ENCODE measurements at places on chromosomes 3 and 15.

DNA sequence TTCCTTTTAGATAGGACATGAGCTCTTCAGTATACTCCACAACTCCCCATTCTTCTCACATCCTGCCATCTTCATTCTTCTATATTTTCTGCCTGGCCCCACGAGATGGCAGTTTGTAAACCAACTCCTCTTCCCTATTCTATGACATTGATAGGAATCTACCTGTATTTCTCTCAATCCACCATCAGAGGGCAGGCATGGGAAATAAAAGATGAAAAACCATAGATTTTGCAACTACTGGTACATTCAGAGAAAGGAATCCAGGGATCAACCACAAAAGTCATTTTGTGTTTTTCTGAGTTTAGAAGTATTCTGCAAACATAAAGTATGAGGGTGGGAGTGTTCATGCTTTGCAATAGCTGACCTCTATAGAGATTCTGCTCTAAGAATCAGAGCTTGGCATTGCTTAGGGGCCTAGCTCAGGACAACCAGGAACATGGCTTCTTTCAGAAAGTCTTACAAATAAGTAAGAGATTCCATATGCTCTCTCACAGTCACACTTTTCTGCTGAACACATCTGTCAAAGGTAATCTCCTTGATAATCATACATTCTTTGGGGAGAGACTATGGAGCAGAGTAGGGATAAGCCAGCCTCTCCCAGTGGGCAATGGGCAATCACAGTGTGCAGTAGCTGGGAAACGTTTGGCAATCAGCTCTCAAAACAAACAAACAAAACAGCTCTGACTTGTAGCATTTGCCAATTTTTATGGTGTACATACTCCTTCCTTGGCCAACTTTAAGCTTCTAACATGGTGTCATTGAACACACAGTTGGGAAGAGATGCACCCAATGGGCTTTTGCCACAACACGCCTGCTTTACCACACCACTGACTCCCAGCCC is 43.1 kb upstream of the SLC25A36 start:
- no peak for DNase-seq

- no peak for DNase-seq
Observed at GRCh38 chr15:100879464-100880138, at the start of gene ALDH1A3. TSS of gene ALDH1A3 (plus strand) at chr15:100879831. CDS start at chr15:100879908, 77 bp downstream.

GRCh38 chr15:33616475-33616874 is 305.7 kb downstream of the RYR3 start:
- no peak for DNase-seq

DNA sequence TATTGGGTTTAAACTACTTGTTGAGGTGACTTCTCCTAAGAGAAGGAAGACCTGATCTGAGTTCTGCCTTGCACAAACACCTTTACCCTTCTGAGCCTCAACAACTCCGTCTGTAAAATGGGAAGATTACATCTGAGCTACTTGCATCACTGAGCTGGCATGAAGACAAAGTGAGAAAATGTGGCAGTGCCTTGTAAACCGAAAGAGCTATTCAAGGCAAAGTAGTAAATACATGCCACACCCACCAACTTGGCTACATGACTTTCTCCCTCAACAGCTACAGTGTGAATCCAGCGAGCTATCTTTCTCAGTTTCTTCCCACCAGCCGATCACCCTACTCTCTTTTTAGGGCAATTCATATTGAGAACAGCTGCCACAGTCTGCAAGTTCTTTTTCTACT is 148.3 kb downstream of the FOXB1 start:
- DNase-seq, result no peak

DNA sequence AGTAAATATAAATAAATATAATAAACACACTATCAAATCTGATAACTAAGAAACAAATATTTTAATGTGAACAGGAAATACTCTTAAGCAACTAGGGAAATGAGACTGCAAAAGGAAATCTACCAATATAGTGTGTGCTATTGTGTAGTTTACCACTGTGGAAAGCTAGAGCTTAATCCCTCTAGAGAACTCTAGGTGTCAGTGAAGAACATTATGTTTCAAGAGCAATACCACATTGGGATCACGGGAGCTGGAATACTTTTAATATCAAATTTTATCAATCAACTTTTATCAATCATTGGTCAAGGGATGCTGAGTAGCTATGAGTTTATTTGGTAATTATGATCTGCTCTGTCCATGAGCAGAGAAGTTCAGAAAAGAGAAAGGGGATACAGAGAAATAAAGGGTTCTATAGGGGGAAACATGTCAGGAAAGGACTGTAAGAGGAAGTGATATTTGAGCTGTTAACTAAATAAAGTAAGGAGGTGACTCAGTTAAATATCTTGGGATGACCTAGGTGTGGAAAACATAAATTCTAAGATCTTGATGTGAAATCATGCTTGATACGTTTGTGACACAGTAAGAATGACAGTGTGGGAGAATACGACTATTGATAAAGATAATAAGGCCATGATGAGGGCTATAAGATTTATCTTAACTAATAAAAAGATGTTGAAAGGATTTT is 762.2 kb upstream of the ALCAM start:
- DNase-seq, result peak; percentile 35

GRCh38 chr15:63369781-63370180 is 11.9 kb downstream of the CA12 start:
- no peak for DNase-seq

- DNase-seq, result peak; percentile 84
Observed at GRCh38 chr3:9396301-9396631, 1.1 kb upstream of the SETD5 start.

DNA sequence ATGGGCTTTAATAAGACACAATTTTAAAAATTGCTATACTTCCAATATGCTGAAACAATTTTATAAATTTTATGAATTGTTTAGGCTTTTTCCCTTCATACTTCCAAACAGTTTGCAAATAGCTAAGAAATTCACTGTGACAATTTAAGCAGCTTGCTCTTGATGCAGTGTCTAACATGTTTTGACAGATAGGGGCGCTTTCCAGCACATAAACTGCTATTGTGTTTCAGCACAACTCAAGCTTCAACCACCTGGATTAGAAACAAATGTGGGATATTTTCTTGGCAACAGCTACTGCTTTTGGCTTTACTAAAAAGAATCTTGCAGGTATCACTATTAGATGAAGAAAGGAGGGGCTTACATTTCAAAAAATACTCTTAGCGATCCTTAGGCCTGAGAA is 565.8 kb upstream of the DPPA4 start:
- DNase-seq, result no peak

GRCh38 chr15:51054535-51054934 is 40.2 kb downstream of the TNFAIP8L3 start:
- DNase-seq, result no peak

DNA sequence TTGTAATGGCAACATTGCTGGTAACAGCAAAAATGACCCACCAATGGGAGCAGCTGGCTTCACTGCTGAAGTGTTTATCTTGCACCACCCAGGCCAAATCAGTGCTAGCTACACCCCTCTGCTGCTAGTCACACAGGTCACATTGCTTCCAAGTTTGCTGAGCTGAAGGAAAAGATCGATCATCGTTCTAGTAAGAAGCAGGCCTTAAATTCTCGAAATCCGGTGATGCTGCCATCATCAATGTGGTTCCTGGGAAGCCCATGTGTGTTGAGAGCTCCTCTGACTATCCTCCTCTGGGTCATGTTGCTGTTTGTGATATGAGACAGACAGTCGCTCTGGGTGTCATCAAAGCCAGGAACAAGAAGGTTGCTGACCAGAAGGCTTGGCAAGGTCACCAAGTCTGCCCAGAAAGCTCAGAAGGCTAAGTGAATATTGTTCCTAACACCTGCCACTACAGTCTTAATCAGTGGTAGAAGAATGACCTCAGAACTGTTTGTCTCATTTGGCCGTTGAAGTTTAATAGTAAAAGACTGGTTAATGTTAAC is 21.2 kb downstream of the TM4SF4 start:
- DNase-seq, result no peak

- DNase-seq, result no peak
Observed at GRCh38 chr3:66996696-66997095, 1.4 kb upstream of the KBTBD8 start.

DNA sequence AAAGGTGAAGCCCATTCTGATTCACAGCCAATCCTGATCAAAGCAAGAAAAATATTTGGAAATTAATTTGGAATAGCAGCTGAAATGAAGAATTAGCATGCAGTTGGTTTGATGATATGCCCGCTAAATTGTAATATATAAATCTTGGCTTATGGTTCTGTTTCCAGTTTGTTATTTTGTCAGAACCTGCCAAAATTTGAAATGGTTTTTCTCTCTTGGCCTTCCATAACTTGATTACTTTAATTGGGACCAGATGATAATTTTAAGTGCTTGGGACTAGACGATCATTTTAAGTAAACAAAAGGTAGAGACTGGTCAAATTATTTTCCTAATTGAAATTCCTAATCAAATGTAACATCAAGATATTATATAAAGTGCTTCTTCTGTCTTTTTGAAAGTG is 842.4 kb downstream of the TBL1XR1 start:
- DNase-seq, result no peak

- no peak for DNase-seq
Observed at GRCh38 chr3:71653414-71653807, 69.9 kb upstream of the FOXP1 start.

GRCh38 chr3:178802993-178803693 is 266.9 kb downstream of the KCNMB2 start:
- DNase-seq, result no peak

DNA sequence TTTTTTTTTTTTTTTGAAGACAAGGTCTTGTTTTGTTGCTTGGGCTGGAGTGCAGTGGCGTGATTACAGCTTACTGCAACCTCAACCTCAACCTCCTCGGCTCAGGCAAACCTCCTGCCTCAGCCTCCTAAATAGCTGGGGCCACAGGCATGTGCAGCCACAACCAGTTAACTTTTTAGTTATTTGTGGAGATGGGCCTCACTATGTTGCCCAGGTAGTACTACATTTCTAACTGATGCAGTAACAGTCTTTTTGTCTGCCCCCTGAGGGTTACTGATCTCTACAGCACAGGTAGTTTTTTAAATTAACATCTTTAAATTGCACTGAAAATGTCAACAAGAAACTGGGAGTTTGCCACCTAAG is 3.4 kb upstream of the LMLN start:
- DNase-seq, result no peak

DNA sequence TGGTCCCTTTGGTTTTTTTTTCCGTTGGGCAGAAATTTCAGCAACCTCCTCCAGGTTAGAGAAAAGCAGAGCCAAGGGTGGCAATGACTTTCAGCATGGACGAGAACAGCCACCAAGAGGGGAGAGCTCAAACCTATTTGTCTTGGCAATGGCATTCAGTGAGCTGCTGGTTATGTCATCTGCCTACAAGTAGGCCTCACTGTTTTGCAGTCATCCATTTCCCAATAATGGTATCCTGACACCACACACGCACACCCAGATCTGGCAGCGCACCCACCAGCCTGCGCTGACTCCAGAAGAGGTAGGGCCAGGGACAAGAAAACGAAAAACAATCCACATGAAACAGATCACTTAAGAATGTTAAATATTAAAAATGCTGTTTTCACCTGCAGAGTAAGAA is 92.3 kb downstream of the MAGI1 start:
- DNase-seq, result no peak

DNA sequence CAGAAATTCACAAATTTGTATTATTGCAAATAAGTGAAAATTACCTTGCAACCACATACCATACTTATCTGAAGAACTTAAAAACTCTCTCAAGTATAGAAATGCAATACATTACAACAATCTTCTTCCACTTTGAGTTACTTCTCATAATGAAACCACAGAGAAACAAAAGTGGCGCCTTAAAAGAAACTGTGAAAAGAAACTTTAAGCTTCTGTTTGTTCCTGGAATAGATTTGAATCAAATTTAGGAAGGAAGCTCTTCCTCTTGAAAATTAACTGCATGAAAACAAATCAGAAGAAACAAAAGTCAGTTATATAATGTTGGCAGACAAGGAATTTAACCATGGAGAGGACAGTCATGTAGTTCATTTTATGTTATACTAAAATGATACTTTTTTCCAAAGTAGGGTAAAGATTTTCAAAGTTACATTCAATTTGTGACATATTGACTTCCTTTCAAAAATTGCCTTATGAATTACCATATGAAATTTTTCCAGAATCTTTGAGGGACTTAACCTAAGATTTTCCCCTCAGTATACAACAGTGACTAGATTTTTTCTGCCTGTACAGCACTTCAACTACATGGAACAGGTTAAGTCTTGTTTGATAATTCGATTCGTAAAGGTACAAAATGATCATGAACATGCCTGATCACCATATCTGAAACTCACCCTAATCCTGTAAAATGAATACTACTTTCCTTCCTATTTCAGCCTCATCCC is 57.6 kb upstream of the TNFSF10 start:
- no peak for DNase-seq

DNA sequence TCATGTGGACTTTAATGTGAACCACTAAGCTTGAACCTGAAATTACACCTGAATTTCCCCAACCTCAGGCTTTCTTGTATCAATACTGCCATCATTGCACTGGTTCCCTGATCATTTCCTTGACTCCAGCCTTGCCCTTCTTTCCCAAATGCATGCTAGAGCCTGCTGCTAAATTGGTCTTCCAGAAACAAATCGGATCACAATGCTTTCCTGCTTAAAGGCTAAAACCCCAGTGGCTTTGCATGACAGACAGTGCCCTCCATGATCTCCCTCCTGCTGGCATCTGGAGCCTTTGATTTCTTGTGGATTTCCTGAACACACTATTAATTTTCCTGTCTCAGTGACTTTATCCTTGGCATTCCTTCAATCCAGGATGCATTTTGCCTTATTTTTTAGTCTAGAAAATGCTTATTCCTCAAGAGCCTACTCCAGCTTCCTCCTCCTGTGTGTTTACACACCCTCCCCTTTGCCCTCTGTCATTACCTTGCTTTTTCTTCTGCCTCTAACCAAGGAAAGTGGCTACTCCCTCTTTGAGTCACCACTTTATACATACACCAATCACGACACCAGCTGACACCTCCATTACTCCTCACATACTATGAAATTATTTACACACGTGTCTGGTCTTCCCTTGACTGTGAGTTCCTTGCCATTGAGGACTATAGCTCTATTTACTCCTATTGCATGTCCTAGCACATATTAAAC is 214.6 kb downstream of the KCNAB1 start:
- peak; percentile 76 for DNase-seq

DNA sequence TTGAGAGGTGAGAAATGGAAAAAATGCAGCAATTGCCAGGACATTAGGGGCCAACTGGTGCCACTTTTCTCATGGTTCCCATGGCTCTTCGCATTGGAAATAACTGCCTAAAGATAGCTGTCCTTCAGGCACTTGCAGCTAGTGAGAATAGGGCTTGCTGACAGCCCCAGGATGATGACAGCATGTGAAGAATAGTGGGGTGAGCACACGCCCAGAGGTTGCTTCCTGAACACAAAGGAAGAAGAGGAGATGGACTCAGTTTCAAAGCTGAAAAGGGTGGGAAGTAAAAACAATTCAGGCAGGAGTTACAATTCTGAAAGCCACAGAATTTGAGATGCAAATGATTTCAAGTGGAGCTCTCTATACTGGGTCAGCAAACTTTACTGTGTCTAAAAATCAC is 45.6 kb downstream of the TNFAIP8L3 start:
- no peak for DNase-seq

DNA sequence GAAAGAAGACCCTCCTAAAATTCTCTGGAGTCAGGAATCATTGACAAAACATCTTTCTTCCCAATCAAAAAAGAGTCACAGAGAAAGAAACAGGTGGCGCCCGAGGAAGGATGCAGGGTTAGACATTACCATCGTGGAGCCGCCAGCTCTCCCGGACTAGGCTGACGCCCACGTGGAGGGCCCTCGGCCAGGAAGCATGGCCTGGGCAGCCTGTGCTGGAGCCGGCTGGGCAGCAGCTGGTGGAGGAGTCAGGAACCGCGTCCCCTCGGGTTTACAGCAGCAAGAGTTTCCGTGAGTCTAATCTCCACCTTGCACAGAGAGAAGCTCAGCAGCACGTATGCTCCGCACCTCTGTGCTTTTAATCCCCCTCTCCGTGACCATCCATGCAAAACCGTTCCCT is 533.7 kb upstream of the ATP11B start:
- DNase-seq, result peak; percentile 44
